Renal cortical epithelial cell (primary cell): ENCODE measurements at places on chromosomes 5 and 9. TPM values are rescaled to one million over a fixed set of nuclear protein-coding genes. Genes with fewer than 3 reads are reported as not detected.

BHMT2 gene
- total RNA-seq: 20.3 and 34.6 TPM in 2 replicates

SLC36A2 gene
- total RNA-seq: 0.89 TPM in 1 of 2 replicates, not detected in the other

PCDHA9 gene
- 0.99 TPM in 1 of 2 replicates, not detected in the other for total RNA-seq

SREK1IP1 gene
- total RNA-seq: 21.8 and 25.9 TPM in 2 replicates

CDKN2B gene
- 27.5 and 37.0 TPM in 2 replicates for total RNA-seq

ARL10 gene
- 4.2 and 20.2 TPM in 2 replicates for total RNA-seq

FCN2 gene
- total RNA-seq: not detected in 2 replicates

SHOC1 gene
- 0.30 TPM in 1 of 2 replicates, not detected in the other for total RNA-seq

MSX2 gene
- 0.69 and 1.1 TPM in 2 replicates for total RNA-seq

WDR31 gene
- 1.9 and 9.3 TPM in 2 replicates for total RNA-seq

UGT3A1 gene
- total RNA-seq: 2.8 and 9.4 TPM in 2 replicates

PDLIM4 gene
- total RNA-seq: 92.0 and 249 TPM in 2 replicates

TPPP gene
- total RNA-seq: 0.17 and 0.25 TPM in 2 replicates

ANKRD34B gene
- 4.4 and 4.5 TPM in 2 replicates for total RNA-seq

FBXO10 gene
- 5.7 and 12.1 TPM in 2 replicates for total RNA-seq

SLC6A3 gene
- total RNA-seq: not detected in 2 replicates
